Effector CD8-positive, alpha-beta T cell (primary cell): ENCODE measurements at places on chromosomes 13 and 19.

DNA sequence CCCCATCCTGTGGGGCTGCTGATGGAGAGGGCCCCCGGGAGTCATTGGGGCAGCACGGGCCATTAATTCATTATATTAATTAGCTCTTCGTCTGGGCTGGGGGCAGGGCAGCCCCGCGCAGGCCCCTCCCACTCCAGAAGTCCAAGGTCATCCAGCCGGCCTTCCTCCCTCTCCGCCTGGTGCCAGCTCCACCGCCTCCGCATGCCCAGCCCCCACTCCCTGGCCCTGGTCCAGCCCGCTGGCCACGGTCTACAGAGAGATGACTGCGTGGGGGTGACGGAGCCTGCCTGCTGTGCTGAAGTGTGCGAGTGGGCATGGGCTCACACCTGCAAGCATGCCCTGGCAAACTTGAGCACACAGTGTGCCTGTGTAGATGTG is 8.8 kb downstream of the IGLON5 start:
- DNase-seq: no peak

DNA sequence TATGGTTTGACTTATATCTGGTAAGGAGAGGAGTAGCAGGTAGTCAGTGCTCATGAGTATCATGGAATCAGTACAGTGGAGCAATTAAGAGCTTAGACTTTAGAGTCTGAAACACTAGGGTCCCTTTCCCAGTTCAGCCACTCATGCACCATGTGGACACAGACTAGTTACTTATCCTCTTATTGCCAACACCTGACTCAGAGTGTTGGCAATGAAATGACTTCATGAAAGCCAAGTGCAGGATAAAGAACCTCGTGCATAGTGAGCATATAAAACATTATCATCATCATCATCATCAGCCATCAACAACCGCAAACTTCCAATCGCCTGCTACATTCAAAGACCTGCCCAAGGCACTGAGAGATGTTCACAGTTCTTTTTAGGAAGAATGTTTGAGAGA is 164.2 kb downstream of the FOXO1 start:
- no peak for DNase-seq

DNA sequence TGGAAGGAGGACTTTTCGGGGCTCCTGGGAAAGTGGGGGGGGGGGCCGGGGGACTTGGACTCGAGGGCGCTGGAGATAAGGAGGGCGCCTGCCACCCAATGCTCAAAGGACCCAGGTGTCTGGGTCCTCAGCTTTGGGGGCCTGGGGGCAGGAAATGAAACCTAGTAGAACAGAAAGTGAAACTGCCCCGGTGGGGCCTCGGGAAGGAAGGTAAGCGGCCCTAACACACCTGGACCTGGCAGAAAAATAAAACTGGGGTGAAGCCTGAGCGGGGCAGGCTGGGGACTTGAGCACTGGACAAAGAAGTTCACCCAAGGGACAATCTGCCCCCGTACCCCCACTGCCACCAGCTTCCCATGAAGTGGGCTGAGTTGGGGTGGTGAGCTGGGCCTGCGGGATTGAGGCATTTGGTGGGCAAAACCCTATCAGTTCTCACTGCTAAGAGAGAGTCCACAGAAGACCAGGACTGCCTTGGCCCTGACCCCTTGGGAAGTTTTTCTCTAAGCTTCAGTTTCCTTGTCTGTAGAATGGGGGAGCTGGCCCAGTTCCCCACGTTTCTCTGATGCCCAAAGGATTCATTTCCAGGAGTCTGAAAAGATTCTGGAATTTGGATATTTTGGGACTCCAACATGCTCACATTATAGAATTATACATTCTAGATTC is 2.3 kb downstream of the PRKD2 start:
- DNase-seq: peak; percentile 69

DNA sequence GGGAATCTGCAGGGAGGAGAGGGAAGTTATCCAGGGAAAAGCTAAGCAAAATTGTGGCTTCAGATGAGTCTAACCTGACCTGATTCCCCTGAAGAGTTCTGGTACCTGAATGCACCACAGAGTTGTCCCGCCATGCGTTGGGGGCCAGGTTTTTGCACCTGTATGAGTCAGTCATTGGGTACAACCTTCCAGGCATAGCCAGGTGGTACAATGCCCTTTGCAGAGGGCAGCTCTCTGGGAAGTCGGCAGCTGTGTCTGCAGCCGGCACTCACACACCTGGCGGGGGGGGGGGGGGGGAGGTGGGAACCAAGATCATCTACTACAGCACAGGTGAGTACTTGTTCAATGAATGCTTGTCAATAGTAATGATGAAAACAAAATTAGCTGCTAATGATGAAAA is 52.5 kb upstream of the GTF3A start:
- DNase-seq: no peak

GRCh38 chr13:48851707-48852106 is 124.0 kb upstream of the FNDC3A start:
- DNase-seq: no peak

DNA sequence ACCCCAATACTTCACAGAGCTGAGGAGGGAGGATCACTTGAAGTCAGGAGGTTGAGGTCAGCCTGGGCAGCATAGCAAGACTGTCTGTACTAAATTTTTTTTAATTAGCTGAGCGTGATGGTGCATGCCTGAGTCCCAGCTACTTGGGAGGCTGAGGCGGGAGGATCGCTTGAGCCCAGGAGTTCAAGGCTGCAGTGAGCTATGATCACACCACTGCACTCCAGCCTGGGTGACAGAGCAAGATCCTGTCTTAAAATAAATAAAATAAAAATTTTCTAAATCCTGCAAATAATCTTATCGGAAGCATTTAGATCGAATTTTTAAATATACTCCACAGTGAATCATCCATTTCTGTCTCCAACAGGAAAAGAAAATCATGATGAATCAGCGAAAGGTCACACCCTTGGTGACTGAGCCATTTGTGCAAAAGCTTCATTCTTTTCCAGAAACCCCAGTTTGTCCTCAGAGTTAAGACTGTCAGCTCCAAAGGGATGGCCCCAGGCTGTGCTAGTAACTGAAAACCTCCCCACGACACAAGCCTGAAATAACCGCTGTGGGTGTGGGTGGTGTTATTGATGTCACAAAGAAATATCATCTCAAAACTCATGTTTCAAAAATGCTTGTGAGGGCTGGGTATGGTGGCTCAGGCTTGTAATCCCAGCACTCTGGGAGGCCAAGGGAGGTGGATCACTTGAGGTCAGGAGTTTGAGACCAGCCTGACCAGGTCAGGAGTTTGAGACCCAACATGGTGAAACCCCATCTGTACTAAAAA is 167.6 kb downstream of the PTPRS start:
- DNase-seq: no peak

DNA sequence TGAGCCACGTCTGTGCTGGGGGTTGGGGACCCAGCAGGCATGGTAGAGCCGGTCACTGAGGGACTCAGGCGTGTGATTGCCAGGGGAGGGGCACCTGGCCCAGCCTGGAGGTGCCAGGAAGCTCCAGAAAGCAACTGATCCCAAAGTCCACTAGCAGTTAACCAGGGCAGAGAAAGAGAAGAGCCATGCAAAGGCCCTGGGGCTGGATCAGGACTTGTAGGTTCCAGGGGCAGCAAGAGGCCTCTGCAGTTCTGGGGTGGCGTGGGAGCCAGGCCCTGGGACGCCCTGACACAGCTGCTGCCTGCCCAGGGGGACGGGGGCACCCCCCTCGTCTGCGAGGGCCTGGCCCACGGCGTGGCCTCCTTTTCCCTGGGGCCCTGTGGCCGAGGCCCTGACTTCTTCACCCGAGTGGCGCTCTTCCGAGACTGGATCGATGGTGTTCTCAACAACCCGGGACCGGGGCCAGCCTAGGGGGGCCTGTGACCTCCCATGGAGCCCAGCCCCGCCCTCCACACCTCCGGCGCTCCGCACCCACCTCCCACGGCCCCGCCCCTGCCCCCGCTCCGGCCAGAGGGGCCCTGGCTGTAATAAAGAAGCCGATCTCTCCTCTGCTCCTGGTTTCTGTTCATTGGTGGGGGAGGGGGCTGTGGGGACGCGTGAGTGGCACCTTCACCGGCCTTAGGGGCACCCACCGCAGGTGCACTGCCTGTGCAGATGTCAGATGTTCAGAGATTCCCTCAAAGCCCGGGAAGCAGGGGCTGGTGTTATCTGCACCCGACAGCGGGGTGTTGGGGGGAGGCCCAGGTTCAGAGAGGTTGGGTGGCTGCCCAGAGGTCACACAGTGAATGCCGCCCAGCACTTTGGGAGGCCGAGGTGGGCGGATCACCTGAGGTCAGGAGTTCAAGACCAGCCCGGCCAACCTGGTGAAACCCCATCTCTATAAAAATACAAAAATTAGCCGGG is 4.1 kb downstream of the AZU1 start:
- DNase-seq: no peak

DNA sequence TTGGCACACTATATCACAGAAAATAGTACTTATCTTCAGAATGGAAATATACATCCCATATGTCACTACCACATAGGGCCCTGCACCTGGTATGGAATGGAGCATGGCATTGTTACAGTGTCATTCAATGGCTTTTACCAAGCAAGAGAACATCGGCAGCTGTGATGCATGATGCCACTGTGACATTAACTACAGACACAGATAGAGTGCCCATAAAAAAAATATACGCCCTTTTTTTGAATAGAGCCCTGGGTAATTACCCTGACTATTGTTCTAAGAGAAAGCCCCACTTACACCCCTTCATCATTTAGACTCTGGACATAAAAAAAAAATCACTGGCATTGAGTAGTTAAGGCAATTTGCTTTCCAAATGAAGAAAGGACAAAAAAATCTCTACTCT is 320.3 kb downstream of the DNAJC15 start:
- no peak for DNase-seq

GRCh38 chr13:113119822-113120189 is 2.8 kb upstream of the F10 start:
- DNase-seq: no peak

- DNase-seq: no peak
These were observed 13.0 kb downstream of the SAMD4B start for GRCh38 chr19:39355253-39355652.

GRCh38 chr13:79407349-79407979 is 1.4 kb upstream of the RBM26 start:
- DNase-seq: no peak

DNA sequence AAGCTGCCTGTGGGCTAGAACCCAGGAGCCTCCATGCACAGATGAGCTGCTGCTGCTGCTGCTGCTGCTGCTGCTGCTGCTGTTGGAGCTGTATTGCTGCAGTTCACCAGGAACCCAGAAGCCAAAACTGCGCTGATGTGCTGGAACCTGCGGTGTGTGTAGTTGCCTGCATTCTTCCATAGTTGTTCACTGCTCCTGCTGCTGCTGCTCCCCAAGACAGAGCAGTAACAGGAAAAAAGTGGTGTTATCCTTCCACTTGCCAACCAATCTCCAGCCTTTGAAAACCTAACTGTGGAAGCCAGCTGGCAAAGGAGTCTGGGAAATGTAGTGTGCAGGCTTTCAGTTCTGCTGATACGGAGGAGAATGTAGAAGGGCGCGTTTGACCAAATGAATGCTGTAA is 37.9 kb downstream of the ARHGAP35 start:
- DNase-seq: no peak

DNA sequence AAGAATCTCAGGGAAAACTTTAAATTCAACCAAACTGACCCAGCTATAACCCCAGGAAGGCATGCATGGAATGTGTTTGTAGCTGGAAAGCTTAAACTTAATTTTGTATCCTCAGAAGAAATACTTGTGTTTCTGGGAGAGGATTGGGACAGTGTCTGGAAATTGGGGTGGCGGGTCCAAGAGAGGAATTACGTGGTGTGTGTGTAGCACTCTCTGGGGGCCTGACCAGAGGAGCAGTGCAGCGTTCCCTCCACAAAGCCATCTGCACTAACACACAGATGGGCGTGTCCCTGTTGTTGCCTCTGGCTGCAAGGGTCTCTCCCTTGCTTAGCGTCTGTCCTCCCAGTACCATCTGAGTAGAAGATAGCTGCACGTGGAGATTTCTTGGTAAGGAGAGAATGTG is 6.4 kb downstream of the GARRE1 start:
- no peak for DNase-seq
